Forelimb muscle (tissue), 1 donor: ENCODE measurements at places on chromosomes 12 and 14.

DNA sequence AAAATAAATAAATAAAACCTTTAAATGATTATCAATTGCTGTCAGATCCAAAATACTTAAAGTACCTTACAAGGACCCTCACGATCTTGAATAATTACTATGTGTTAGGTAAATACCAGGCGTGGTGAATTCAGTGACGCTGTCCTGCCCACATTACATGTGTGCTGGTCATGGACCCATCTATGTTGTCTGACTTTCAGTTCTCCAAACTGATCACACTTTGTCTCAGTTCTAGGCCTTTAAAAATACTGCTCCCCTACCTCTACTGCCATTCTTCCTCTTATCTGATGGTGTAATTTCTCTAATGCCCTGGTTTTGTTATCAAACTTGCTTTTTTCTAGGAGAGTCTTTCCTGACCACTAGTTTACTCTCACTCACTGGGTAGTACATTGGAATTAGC, 520.7 kb downstream of the TRHDE start:
- no peak for DNase-seq

GRCh38 chr12:10052193-10052913, 21.9 kb downstream of the CLEC9A start:
- DNase-seq, result no peak

DNA sequence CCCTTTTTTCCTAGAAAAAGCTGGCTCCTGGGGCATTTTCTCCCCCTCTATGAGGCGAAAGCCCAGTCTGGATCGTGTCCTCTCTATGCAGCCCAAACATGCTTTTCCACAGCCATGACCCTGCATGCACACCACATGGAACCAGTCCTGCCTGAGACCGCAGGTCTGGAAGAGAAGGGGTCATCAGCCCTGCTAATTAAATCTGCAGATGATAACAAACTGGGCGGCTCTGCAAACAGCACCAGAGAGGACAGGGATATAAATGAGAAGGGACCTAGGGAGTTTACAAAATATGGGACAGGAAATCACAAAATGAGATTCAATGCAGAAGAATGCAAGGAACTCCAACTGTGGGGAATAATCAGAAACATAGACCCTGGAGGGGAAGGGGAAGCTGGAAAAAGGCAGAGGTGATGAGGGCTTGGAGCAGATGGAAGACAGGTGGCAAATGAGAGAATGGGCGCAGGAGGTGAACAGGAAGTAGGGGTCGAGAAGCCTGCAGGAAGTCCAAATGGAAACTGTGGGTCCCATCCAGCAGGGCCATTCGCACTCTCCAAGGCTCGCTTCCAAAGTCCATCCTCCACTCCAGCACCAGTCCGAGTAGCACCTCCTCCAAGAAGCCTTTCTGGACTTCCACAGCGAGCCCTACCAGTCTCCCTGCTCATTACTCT, 76.3 kb downstream of the ANO2 start:
- DNase-seq, result no peak

DNA sequence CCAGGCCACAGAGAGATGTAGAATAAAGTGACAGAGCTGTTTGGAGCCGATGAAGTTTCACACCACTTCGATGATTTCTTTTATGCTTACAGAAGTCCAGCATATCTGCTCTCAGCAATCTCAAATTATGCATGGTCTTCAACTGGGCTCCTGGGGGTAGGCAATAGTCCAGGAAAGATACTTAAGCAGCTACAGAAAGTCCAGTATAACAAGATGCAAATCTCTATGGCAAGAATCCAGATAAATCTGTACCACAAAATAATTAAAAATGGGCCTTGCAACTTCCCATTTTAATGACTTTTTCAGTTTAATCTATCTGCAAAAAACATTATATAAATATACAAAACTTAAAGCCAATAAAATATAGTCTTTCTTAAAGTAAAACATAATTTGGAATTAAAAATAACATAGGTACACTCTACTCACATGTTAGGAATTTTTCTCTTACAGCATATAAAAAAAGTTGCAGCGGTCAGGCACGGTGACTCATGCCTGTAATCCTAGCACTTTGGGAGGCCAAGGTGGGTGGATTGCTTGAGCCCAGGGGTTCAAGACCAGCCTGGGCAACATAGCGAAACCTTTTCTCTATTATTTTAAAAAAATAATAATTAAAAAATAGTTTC, 20.5 kb upstream of the RAD51AP1 start:
- DNase-seq, result no peak

DNA sequence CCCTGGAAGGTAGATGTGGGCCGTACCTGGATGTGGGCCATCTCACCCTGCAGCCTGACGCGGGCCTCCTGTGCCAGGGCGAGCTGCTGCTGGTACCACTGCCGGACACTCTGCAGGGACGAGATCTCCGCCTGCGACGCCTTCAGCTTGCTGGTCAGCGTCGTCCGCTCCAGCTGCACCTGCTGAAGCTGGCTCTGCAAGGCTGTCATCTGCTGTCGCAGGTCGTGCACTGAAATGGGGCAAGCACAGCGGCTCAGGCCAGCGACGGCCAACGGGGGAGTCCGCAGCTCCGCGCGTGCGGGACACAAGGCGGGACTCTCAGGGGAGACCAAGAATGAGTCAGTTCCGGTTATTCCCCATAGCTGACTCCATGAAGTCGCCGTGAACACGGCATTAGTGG, 26.9 kb downstream of the GOLGA3 start:
- no peak for DNase-seq

GRCh38 chr12:128933926-128934325, 80.6 kb downstream of the GLT1D1 start:
- no peak for DNase-seq

DNA sequence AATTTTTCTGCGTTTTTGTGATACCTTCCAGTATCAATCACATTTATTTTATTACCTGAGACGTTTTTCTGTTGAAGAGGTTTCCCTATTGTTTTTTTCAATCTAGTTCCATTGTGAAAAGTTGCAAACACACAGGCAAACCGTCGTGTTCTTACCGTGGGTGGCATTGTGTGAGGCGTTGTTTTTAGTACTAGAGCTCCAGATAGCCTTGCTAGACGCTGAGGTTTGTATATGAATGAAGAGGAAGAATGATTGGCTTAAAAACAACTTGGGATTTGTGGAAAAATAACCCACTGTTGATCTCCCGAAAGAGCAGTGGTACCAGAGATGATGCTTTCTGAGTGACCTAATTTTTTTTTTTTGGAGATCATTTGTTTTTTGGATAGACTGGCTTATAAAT, 1.0 kb downstream of the SOCS4 start:
- DNase-seq, result no peak

GRCh38 chr14:49194067-49194466, 392.1 kb downstream of the RPS29 start:
- DNase-seq, result peak; percentile 22

GRCh38 chr14:54786838-54787237, 115.8 kb downstream of the GCH1 start:
- no peak for DNase-seq

DNA sequence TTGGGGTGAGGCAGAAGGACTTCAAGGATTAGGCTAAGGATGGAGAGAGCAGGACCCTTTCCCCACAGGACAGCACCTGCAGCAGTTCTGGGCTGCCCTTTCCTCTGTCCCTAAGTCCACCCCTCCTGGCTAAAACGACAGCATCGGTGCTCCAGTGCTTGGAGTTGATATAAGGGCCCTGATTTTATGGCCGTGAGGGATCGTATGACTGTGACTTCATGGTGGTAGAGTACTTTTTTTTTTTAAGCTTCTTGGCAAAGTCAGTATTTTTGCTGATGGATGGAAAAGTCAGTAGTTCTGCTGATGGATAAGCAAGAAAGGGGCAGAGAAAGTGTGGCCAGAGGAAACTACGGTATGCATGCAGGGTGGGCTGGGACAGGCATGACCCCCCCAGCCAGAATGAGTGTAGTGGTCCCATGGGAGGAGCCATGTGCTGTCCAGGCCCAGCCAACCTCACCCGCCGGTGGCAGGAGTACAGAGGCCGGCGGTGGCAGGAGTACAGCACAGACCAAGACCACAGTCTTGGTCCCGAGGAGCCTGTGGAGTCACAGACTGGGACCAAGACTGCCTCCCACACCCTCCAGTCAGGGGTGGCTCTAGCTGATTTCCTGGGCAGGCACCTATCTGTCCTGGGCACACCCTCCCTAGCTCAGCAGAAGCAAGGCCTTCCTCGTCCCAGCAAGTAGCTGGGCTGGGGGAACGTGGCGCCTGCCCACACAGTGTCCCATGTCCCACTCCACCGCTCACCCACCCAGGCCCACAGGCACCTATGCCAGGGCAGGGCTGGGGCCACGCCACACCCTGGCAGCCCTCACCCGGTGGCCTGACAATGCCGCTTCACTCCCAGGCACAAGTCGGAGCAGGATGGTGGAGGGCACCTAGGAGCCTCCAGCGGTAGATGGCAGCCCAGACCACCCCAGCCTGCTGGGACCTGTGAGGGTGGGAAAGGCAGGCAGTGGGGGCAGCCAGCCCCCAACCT, 46.3 kb downstream of the CCDC88C start:
- DNase-seq, result no peak

DNA sequence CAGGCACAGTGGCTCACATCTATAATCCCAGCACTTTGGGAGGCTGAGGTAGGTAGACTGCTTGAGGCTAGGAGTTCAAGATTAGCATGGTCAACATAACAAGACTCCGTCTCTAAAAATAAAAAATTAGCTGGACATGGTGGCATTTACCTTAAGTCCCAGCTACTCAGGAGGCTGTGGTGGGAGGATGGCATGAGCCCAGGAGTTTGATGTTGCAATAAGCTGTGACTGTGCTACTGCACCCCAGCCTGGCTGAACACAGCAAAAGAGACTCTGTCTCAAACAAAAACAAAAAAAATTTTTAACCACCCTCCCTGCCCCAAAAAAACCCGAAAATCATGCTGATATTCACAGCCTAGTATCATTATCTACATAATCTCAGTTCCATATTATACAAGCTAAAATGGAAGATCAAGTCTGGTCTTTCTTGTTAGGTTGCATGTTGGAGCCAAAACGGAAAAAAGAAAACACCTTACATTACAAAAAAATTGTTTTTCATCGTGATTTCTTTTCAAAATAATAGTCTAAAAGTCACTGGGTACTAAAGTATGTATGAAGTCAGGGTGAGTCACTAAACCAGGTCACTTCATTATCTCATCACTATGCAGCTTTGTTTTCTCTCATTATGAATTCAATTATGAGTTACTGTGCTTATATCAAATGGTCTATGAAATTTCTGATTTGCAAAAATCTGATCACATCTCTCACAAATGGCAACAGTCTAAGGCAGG, 13.8 kb downstream of the GXYLT1 start:
- no peak for DNase-seq

- no peak for DNase-seq
Measured at GRCh38 chr12:56143217-56143616, 9.2 kb upstream of the MYL6B start.

- DNase-seq, result no peak
Measured at GRCh38 chr12:48340943-48341342, 9.8 kb downstream of the ZNF641 start.

DNA sequence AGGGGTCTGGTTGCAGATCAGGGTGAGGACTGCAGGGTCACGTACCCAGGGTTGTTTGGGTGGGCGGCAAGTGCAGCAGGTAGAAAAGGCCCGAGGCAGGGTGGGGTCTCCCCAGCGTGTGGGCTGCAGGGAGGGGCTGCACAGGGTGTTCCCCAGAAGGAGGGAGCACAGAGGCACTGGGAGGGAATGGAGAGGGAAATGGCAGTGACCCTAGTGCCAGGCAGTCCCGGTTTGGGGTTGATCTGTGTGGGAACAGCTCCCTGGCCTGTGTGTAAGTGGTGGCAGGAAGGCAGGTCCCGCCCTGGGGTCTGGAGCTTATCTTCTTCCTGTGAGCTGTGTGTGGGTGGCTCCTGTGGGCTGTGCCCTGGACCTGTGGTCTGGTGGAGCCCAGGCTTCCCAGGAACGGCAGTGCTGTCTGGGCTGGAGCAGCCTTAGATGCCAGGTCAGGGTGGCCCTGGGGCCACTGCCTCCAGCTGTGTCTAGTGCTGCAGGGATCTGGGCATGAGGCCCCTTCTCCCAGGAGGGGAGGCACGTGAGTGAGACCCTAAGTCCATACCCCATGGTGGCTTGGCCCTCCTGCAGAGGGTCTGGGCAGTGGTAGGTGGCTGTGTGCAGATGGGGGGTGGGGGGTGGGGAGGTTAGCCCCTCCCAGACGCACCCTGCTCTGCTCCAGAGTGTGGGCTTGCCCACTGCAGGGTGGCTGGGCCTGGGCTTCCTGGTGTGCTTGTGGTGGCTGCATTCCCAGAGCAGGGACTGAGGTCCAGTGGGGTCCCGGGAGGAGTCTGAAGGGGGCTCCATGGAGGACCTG, 363.5 kb downstream of the TMEM121 start:
- DNase-seq, result no peak

GRCh38 chr14:100219126-100219785, 19.7 kb upstream of the YY1 start:
- no peak for DNase-seq

DNA sequence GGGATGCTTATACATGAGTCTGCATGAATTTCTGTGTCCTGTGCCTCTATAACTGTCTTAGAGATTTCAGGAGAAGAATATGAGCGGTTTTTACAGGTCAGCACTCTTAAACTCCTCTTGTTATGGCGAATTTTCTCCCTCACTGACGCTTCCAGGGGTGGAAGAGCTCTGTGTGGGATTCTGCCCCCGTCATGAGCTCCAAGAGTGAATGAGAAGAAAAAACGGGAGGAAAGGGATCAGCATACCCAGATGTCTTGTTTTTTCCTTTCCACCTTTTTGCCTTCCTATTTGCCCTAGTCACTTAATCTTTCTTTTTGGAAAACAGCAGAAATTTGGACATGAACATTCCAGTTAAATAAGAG, 651 bp downstream of the PFKM start:
- no peak for DNase-seq

- no peak for DNase-seq
Measured at GRCh38 chr12:11555743-11556625, 93.5 kb upstream of the ETV6 start.

DNA sequence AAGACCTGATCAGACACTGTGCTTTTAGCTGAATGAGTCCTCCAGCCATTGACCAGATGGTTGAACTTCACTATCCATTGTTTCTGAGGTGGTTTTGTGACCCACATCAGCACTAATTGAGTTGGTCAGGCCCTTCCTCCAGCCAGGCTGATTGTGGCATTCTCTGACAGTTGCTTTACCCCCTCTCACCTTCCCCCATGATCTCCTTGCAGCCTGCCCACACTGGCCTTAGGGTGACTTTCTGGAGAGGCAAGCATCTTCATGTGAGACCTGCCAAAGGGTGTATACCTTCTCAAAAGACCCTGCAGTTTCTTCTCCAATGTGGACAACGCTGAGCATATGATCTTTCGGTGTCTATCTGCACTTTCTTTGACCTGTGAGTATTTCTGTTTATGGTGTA, 83.9 kb downstream of the GPATCH2L start:
- no peak for DNase-seq

- DNase-seq, result no peak
Measured at GRCh38 chr12:115926037-115926670, 351.3 kb downstream of the MED13L start.

DNA sequence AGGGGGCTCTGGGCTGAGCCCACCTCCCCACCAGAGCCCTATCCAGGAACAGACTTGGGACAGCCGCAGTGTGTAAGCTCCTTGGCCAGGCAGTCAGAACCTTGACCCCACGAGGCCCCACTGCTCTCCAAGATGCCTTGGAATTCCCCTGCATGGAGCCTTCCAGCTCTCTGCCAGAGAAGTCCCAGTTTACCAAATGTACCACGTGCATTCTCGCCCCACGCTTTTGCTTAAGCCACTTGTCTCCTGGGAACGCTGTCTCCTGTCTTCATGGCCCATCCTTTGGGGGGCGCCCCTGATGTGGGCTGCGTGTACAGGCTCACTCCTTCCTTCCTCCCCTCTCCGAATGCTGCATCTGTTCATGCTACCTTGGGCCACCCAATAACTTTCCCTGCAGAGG, 7.9 kb downstream of the FAIM2 start:
- no peak for DNase-seq
